ENCODE measurements at places on chromosomes 5 and 9. TPM values are rescaled to one million over a fixed set of nuclear protein-coding genes. Genes with fewer than 3 reads are reported as not detected.

DNA sequence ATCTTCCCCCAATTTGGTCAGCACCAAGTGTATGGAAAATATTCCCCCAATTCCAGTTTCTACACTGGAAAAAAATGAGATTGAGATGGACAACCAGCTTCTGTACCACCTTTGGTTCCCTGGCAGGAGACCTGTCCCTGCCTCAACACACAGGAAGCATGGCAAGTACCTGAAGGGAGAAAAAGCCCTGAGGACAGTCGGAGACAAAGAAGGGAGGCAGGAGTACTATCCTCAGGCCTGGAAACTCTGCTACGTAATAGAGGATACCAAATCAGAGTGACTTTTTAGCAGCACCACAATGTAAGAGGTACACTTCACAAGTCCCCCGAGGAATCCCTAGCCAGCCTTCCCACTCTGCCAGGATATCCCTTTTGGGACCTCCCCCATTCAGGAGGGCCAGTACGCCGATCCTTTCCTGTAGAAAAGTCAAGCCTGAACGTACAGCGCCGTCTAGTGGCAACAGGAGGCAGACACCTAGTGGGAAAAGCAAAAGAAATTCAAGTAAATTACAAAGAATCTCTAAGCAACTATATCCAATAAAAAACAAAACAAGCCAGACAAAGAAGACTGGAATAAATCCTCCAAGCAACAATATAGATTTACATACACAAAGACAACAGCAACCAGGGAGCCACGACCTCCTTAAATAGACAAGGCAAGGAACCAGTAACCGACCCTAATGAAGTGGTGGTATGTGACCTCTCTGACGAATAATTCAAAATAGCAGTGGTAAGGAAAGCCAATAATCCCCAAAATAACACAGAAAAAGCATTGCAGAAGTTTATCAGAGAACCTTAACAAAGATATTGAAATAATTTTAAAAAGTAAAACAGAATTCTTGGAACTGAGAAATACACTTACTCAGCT lies 63.3 kb upstream of the SLCO6A1 start:
- H3K4me3 ChIP-seq = no peak overlapping the region
- H3K4me1 ChIP-seq = peaks cover 1% of the 10 kb centered on the region
- no peaks in the 10 kb centered on the region for H3K27me3 ChIP-seq
- no peaks in the 10 kb centered on the region for H3K36me3 ChIP-seq

DNA sequence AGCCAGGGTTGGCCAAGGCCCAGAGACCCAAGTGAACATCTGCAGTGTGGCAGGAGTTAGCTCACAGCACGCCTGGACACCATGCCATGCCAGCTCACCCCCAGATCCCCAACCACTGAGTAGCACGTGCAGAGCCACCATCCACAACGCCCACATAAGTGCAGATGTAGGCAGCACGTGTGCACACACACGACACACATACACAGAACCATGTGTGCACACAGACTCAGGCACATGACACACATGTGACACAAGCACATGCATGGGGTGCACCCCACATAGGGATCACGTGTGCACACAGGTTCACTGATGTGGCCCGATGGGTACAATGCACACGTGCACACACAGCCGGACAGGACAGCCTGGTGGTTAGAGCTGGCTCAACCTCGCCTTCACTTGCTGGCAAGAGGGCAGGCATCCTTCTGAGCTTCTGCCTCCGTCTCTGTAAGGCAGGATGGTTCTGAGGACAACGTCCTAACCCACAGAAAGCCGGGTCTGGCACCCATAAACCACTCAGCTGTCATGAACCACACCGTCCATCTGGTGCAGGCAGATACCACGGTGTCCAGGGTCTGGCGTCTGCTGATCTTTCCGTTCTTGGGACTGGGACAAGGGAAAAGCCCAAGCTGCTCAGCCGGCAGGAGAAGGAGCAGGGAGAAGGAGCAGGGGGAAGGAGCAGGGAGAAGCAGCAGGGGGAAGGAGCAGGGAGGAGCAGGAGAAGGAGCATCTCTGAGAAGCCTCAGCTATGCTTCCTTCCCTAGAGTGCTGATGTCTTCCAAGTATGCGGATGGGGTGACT lies 12.0 kb downstream of the LRRC26 start:
- no peak for DNase-seq
- no peak overlapping the region for H3K27ac ChIP-seq
- no peaks in the 10 kb centered on the region for H3K4me1 ChIP-seq
- H3K4me3 ChIP-seq = no peak overlapping the region
- no peaks in the 10 kb centered on the region for H3K36me3 ChIP-seq

GRCh38 chr5:96952974-96953730 lies 17.3 kb downstream of the LNPEP start:
- peaks cover 24% of the 10 kb centered on the region for H3K4me1 ChIP-seq
- H3K27me3 ChIP-seq = no peaks in the 10 kb centered on the region
- no peak for DNase-seq
- no peak overlapping the region for H3K4me3 ChIP-seq
- no peak overlapping the region for H3K27ac ChIP-seq

GRCh38 chr5:83209963-83210362 lies 132.6 kb downstream of the XRCC4 start:
- no peak overlapping the region for H3K27ac ChIP-seq
- no peak overlapping the region for H3K4me3 ChIP-seq
- H3K36me3 ChIP-seq = no peaks in the 10 kb centered on the region
- DNase-seq = no peak
- no peaks in the 10 kb centered on the region for H3K4me1 ChIP-seq

DNA sequence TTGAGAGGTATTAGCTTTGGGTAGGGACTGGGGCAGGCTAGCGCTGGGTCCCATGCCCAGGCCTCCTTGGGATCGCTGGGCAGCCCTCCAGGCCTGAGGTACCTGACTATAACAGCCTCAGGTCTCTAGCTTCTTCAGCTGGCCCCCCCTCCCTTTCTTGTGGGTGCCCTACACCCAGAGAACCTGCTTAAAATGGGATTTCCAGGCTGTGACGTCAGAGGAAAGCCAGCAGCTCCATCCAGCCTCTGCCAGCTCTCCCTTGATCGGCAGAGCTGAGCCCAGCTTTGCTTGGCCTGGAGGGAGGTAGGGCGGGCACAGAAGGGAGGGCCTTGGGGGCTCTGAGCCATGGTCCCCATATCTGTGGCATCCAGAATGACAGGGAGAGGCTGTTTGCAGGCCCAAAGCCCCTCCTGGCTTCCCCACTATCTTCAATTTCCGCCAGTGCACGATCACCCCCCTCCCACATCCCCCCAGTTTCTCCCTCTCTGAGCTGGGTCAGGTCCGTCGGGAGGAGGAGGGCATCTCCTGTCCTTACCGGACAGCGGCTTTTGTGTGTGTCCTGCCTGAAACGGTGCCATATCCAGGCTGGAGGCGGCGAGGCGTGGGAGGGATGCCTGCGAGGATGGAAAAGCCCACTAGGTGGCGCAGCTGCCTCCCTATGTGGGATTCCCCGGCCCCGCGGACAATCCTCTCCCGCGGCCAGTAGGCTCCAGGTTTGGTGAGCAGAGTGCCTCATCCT lies 10.8 kb downstream of the REEP2 start:
- H3K27ac ChIP-seq = no peak overlapping the region
- peak; percentile 89 for DNase-seq
- H3K36me3 ChIP-seq = no peaks in the 10 kb centered on the region
- H3K4me3 ChIP-seq = no peak overlapping the region
- no peaks in the 10 kb centered on the region for H3K4me1 ChIP-seq

GRCh38 chr5:106875591-106876297 lies 795.0 kb downstream of the EFNA5 start:
- H3K27me3 ChIP-seq = no peaks in the 10 kb centered on the region
- no peaks in the 10 kb centered on the region for H3K36me3 ChIP-seq
- no peaks in the 10 kb centered on the region for H3K4me1 ChIP-seq
- no peak for DNase-seq
- no peak overlapping the region for H3K27ac ChIP-seq

DNA sequence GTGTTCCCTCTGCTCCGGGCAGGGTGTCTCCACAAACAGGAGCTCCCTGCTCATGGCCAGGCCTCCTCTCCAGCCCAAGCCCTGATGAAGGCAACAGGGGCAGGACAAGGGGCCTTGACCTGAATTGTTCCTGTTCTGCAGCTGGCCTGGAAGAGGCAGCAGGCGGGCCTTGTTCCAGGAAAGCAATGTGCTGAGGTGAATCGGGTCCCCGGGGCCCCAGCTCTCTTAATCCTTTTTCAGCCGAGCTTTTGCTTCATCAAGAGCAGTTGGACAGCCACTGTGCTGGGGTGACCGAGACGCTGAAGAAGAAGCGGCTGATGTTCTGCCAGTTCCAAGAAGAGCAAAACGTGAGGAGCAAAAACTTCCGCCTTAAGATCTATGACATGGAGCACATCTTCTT lies 41.4 kb downstream of the CCDC180 start:
- no peaks in the 10 kb centered on the region for H3K36me3 ChIP-seq
- H3K27ac ChIP-seq = no peak overlapping the region
- H3K4me3 ChIP-seq = no peak overlapping the region
- DNase-seq = no peak

DNA sequence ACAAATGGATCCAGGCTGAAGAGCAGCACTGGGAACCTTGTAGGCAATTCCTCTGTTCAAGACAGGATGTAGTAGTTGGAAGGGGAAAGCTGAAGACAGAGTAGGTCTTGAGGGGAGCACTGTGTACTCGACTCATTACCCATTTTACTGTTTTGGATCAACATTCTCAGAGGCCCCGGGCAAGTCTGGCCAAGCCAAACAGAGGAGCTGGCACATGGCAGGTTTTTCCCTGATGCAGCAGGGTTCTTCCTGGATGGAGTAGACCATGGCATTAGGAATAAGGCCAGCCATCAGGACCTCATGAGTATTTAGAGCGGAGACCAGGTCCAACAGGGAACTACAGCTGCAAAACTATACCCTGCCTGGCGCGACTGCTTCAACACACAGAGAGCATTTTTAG lies 4.4 kb downstream of the SVEP1 start:
- peaks cover 16% of the 10 kb centered on the region for H3K27me3 ChIP-seq
- peaks cover 6% of the 10 kb centered on the region for H3K4me1 ChIP-seq
- no peak overlapping the region for H3K27ac ChIP-seq
- H3K4me3 ChIP-seq = no peak overlapping the region
- no peak for DNase-seq

DNA sequence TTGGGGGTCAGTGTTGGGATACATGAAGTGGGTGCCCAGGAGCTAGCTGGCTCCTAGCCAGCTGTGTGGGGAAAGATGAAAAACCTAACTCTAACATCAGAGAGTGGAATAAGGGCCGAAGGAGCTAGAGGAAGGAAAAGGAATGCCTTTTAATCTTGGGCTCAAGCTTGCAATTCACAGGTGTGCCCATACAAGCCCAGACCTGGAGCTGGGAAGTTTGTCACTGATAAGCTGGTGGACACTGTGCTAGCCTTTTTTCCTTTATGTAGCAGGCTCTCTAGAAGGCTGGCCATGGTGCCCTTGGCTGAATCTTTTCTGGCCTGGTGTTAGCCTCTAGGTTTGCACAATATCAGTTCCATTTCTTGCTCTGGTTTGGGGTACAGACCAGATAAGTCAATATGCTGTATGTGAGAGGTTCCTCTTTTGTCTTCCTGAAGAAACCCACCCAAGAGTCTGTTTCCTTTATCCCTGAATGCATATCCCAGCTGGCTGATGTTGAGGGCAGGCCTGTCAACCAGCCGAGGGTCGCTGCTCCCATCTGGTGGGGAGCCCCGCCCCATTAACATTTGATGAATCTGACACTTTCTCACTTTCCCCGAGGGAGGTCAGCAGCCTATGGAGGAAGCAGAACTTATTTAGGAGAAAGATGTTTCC lies 92.4 kb upstream of the CXCL14 start:
- no peak for DNase-seq
- H3K4me3 ChIP-seq = no peak overlapping the region
- no peaks in the 10 kb centered on the region for H3K36me3 ChIP-seq
- H3K27ac ChIP-seq = no peak overlapping the region

The DDX4 gene
- total RNA-seq = not detected

The ERBIN gene
- 57.5 TPM for total RNA-seq

The PROB1 gene
- 0.46 TPM for total RNA-seq

Data from lung (tissue), 17 donors.